Stimulated activated CD8-positive, alpha-beta memory T cell treated with anti-CD3 and anti-CD28 coated beads, Interleukin-7, amount 100 ng/mL, for 1 hour (primary cell): ENCODE measurements at places on chromosomes 12 and 14.

DNA sequence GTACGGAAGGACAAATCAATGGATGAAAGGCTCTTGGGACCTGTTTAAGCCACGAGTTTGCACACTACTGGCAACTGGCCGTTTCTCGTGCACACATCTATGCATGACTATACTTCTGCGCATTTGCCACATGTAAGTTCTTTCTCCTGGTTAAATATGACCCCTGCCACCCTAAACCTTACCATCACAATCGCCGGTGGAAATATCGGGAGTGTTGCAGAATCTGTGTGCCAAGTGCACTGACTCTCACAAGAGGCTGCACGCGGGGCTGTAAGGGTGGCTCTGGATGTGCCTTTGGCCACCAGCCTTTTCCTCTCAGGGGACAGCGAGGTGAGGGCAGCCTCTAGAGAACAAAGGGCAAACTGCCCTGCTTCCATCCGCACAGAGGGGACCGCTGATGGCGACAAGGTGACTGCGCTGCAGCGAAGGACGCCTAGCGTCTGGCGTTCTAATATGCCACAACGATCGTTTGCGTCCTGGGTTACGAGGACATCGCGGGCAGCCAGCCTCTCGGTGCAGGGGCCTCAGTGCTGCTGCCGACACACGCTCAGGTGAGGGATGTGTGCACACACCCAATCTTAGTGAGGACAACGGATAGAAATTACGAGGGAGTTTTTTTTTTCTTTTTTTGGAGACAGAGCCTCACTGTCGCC is 232.2 kb downstream of the PCNX1 start:
- DNase-seq = no peak

- no peak for DNase-seq
Measured at GRCh38 chr12:132765361-132765760, 3.7 kb upstream of the ANKLE2 start.

DNA sequence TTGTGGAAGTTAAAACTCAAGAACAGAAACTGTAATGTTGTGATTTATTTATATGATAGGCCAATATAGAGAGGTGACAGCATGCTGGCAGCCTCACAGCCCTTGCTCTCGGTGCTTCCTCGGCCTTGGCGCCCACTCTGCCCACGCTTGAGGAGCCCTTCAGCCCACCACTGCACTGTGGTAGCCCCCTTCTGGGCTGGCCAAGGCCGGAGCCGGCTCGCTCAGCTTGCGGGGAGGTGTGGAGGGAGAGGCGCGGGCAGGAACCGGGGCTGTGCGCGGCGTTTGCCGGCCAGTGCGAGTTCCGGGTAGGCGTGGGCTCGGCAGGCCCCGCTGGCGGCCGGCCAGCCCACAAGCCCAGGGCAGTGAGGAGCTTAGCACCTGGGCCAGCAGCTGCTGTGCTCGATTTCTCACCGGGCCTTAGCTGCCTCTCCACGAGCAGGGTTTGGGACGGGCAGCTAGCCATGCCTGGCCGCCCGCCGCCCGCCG is 65.8 kb upstream of the SLC8A3 start:
- no peak for DNase-seq

- no peak for DNase-seq
Measured at GRCh38 chr14:93116676-93117200, 1.0 kb upstream of the ITPK1 start.

- no peak for DNase-seq
Measured at GRCh38 chr12:2447861-2448260, 346.9 kb upstream of the FKBP4 start.

- peak; percentile 71 for DNase-seq
Measured at GRCh38 chr12:63779498-63780481, at the start of gene RXYLT1. Gene RXYLT1, plus strand, starts transcription at chr12:63779909. Its CDS starts 52 bp downstream, at chr12:63779961.

DNA sequence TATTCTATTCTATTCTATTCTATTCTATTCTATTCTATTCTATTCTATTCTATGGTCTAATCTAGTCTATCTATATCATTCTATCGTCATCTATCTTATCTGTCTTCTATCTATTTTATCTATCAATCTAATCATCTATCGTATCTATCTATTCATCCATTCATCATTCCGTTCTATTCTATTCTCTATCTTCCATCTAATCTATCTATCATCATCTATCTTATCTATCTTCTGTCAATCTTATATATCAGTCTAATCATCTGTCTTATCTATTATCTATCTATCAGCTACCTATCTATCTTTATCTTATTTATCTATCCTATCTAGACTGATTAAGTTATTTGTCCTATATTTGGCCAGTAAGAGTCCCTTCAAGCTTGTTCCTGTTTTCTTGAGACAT is 831.5 kb upstream of the TMEM132C start:
- DNase-seq = no peak

DNA sequence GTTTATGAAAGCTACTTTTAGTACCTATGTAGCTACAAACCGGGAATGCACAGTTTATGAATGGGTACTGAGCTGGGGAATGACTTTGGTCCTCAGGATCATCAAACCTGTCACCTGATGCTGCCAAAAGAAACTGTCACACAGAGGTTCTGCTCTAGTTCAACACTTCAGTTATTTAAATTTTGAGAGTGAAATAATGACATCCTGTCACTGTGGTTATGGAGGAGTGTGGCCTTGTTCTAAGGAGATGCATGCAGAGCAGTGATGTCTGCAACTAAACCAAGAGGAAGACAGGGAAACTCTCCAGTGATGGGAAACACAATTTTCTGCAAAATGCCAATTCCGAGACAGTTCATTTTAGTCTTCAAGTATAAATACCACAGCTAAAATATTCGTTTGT is 4.8 kb upstream of the AEBP2 start:
- no peak for DNase-seq
